Breast epithelium (tissue), 4 donors: ENCODE measurements at places on chromosomes 1 and 21.

GRCh38 chr21:45130324-45130774 lies 56.0 kb downstream of the ADARB1 start:
- no peak for DNase-seq

DNA sequence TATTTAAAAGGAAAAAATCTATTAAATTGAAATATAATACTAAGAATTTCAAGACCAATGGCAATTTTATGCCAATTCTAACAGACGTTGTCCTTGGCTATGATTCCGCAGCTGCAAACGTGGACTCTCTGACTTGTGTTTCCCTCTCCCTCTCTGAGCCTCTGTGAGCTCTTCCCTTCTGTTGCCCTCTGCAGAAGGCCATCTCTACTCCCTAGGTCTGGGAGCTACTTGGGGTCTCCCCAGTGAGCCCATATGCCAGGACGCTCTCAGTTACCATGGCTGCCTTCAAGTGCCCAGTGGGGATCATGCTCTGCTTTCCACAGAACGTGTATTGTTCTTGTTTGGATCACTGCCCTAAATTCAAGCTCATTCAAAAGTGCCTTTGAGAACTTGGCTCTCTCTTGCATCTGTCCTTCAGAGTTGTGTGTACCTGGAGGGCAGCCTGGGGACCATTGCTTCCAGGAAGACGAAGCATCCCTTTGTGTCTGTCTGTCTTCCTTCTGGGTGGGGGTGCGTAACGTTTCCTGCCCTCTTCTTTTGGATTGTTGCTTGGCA lies 97.5 kb upstream of the TSPAN2 start:
- no peak for DNase-seq

DNA sequence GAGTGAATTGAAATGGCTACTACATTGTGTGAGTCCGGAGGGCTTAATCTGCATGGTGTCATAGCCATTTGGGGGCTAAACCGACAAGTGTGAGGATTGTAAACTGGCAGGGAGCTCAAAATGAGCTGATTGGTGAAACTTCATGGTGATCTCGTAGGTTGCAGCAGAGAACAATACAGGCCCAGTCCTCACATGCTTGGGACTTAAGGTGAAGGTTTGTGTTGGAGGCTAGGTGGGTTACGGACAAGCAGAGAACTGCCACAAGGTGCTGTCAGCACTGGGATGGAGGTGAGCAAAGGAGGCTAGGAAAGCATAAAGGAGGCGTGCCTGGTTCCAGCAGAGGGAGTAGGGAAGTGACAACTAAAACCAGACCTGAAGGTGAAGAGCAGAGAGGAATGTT lies 9.4 kb downstream of the PGM1 start:
- no peak for DNase-seq

- DNase-seq = no peak
Measured at GRCh38 chr1:12026586-12026985, 7.3 kb downstream of the MIIP start.

GRCh38 chr1:223803211-223803610 lies 42.5 kb downstream of the TP53BP2 start:
- DNase-seq = no peak

- no peak for DNase-seq
Measured at GRCh38 chr1:175303201-175303707, 110.7 kb upstream of the KIAA0040 start.

DNA sequence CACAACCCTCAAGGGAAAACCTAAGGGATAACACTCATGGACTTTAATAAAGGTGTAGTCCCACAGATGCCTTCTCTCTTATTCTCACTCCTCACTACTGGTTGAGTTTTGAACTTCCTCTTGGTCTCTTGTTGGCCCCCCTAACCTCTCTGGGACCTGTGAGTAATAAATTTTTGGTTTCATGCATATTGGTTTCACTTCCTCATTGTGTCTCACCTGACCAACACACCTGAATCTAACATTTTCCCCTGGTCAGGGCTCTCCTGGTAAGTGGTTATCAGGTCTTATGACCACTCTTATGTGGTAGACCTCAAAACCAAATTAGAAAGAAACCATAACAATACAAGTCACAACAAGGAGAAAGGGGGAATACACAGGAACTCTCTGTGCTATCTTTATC lies 60.5 kb upstream of the PRMT6 start:
- DNase-seq = no peak

DNA sequence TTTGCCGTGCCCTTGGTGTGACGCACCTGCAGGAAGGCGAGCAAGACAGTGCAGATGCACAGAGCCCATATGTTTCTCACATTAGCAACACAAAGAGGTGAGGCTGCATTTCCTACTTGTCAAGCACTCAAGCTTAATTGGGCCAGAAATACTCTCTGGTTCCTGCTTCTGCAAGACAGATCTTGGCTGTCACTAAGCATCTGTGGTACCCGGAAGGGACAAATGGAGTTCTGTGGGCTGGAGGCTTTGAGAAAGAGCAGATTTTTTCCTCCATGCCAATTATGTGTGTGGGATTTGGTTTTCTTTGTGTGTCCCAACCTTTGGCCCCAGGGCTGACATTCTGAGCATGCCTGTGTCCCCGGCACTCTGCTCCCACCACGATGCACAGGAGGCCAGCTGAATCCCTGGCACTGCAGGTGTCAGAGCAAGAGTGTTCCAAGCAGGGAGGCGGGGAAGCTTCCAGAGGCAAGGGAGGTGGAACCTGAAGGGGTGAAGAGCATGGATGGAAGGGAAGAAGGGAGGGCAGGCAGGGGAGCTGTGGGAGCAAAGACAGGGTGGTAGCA lies 52.0 kb upstream of the STUM start:
- no peak for DNase-seq

- no peak for DNase-seq
Measured at GRCh38 chr1:235642943-235643371, 6.6 kb downstream of the GNG4 start.

- DNase-seq = no peak
Measured at GRCh38 chr1:18380288-18380687, 100.4 kb upstream of the KLHDC7A start.

GRCh38 chr1:41618066-41618825 lies 133.8 kb upstream of the EDN2 start:
- peak; percentile 95 for DNase-seq

DNA sequence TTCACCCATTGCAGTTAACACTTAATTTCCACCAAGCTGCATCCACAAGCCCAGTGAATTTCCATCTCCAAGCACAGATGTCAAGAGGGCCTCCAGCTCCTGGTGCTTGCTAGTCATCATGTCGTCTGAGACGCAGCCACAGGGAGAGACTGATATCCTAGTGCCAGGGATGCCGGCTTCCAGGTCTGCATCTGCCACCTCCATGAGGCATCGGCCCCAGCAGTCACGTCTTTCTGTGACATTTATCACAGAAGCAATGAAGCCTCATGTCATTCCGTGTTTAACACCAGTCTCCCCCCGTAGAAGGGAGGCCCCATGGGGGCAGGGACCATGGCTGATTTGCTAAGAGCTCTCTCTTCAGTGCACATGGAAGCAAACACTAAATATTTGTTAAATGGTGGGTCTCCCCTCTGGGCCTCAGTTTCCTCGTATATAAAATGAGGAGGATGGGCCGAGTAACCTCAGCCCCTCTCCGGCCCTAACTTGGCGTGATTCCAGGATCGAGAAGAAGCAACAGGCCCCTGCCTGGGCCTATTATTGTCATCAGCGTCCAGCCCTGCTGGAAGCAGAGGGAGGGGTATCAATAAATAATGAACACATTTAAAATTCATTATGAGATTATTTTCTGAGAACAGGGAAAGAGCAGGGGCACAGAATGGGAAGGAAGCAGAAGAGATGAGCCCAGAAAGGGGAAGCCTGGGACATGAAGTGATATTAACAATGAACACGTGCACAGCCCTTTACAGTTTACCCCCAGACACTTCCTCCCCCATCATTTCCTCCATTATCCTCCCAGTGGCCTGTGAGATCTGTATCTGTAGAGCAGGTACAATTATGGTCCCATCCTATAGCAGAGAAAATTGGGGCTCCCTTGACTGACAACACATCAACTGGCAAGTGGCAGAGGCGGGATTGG lies 837 bp upstream of the C1QB start:
- no peak for DNase-seq

GRCh38 chr1:103447471-103447870 lies 78.0 kb upstream of the RNPC3 start:
- DNase-seq = no peak

GRCh38 chr1:2175681-2176454 lies 18.7 kb downstream of the FAAP20 start:
- no peak for DNase-seq

GRCh38 chr1:101996825-101997465 lies at the start of gene OLFM3:
TSS of gene OLFM3 (minus strand) at chr1:101996926.
- no peak for DNase-seq

- DNase-seq = no peak
Measured at GRCh38 chr21:33700491-33700890, 58.2 kb downstream of the ITSN1 start.

DNA sequence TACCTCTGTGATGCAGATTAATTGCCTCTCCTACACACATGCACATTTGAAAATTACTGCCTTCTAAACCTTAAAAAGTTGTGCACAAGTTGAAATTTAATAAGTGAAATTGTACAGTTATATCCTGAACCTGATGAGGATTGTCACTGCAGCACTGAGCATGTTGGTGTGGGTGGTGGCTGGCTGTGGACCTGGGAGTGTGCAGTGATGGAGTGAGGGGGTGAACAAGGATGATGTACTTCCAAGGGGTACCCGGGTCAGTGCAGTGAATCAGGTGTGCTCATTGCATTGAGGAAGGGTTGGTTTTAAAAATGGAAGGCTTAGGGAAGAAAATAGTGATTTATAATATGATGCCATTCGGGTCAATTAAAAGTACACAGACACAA lies 24.1 kb downstream of the DIP2A start:
- no peak for DNase-seq

DNA sequence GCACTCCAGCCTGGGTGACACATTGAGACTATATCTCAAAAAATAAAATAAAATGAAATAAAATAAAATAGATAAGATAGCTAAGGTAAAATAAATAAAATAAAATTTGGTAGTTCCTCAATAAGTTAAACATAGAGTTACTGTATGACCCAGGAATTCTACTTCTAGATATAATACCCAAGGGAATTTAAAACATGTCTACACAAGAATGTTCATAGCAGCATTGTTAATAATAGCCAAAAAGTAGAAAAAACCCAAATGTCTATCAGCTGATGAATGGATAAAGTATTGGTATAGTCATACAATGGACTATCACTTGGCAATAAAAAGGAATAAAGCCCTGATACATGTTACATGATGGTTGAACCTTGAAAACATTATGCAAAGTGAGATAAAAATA lies 47.8 kb downstream of the CEP350 start:
- DNase-seq = no peak

- DNase-seq = no peak
Measured at GRCh38 chr21:42277593-42277992, 37.6 kb downstream of the TFF3 start.

- no peak for DNase-seq
Measured at GRCh38 chr1:21823980-21824702, 12.1 kb downstream of the LDLRAD2 start.

GRCh38 chr21:14829685-14830084 lies 235.1 kb downstream of the NRIP1 start:
- DNase-seq = no peak

GRCh38 chr1:172674831-172675613 lies 16.1 kb downstream of the FASLG start:
- DNase-seq = no peak

DNA sequence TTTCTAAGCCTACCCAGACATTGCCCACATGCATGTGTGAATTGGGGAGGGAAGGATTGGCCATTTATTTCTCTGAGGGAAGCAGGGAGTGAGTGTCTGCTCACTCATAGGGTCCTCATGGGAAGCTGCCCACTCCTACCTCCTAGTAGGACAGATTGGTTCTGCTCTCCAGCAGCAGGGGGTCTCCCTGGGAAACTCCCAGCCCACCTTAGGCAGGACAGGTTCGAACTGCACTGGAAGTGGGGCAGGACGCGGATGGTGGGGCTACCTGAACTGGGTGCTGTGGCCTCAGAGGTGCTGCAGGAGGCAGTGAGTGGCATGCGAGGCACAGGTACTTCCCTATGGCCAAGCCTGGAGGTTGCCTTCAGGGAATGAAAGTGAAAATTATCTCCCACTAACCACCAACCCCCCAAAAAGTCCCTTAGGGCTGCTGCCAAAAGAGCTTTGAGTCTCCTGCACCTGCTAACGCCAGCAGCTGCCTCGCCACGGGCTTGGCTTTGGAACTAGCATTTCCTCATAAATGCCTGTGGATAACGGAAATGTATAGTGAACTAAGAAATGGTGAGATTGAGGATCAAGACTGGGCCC lies 157.0 kb upstream of the COA6 start:
- no peak for DNase-seq

GRCh38 chr1:222976453-222976852 lies 161.6 kb downstream of the DISP1 start:
- DNase-seq = no peak

- no peak for DNase-seq
Measured at GRCh38 chr1:2327841-2328240, 63.5 kb downstream of the MORN1 start.

GRCh38 chr1:9437961-9438430 lies 101.3 kb upstream of the SLC25A33 start:
- peak; percentile 91 for DNase-seq

- no peak for DNase-seq
Measured at GRCh38 chr1:162029157-162029556, 5.5 kb upstream of the OLFML2B start.

GRCh38 chr1:36400514-36400824 lies 2.8 kb upstream of the LSM10 start:
- no peak for DNase-seq

- no peak for DNase-seq
Measured at GRCh38 chr1:80994934-80995333, 805.8 kb upstream of the ADGRL2 start.

- no peak for DNase-seq
Measured at GRCh38 chr1:160210561-160210960, 5.4 kb downstream of the PEA15 start.

- no peak for DNase-seq
Measured at GRCh38 chr1:28950006-28950405, 35.6 kb downstream of the EPB41 start.

- no peak for DNase-seq
Measured at GRCh38 chr1:7464736-7465135, 306.4 kb upstream of the VAMP3 start.

- no peak for DNase-seq
Measured at GRCh38 chr1:172442404-172442803, 1.5 kb downstream of the PIGC start.

DNA sequence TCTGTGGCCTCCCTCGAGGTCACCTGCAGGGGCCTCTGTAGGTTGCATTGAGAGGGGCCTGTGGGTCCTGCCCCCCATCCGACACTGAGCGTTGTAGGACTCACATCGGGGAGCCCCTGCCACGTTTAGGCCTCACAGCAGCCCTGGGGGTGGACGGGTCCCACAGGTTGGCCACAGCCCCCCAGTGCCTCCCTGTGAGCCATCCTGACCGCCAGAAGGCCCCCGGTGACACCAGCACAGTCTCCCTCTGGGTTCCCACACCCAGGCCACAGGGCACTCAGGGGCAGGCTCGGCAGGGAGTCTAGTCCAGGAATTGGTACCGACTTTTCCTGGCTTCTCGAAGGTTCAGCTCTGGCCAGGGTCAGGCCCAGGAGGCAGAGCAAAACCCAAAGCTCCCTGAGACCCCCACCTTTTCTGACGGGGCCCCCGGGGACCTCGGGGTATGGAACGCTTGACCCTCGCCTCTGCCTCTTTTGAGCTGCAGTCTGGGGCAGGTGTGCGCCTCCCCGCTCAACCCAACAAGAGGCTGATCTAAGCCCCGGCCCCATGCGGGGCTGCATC lies 13.9 kb upstream of the POFUT2 start:
- no peak for DNase-seq

GRCh38 chr1:9315411-9316079 lies 22.9 kb downstream of the SPSB1 start:
- no peak for DNase-seq
